Activated T-helper 1 cell treated with anti-CD3 and anti-CD28 coated beads, Interleukin-12 subunit alpha, Interleukin-12 subunit beta, Interleukin-2, Interleukin-4 antibody, amounts not matched to agents 30 ng/mL and 10 ng/mL and 1 ng/mL, durations not matched to agents 14 hours and 24 hours and 36 hours (primary cell): ENCODE measurements at places on chromosomes 3 and 15. TPM values are rescaled to one million over a fixed set of nuclear protein-coding genes. Genes with fewer than 3 reads are reported as not detected.

The HTD2 gene
- total RNA-seq = 11.5 and 13.6 TPM in 2 replicates

The TJP1 gene
- not detected in 2 replicates for total RNA-seq

The IQCF5 gene
- not detected in 2 replicates for total RNA-seq

The RBPMS2 gene
- total RNA-seq = 0.10 TPM in 1 of 2 replicates, not detected in the other

The CCDC39 gene
- not detected in 2 replicates for total RNA-seq

DNA sequence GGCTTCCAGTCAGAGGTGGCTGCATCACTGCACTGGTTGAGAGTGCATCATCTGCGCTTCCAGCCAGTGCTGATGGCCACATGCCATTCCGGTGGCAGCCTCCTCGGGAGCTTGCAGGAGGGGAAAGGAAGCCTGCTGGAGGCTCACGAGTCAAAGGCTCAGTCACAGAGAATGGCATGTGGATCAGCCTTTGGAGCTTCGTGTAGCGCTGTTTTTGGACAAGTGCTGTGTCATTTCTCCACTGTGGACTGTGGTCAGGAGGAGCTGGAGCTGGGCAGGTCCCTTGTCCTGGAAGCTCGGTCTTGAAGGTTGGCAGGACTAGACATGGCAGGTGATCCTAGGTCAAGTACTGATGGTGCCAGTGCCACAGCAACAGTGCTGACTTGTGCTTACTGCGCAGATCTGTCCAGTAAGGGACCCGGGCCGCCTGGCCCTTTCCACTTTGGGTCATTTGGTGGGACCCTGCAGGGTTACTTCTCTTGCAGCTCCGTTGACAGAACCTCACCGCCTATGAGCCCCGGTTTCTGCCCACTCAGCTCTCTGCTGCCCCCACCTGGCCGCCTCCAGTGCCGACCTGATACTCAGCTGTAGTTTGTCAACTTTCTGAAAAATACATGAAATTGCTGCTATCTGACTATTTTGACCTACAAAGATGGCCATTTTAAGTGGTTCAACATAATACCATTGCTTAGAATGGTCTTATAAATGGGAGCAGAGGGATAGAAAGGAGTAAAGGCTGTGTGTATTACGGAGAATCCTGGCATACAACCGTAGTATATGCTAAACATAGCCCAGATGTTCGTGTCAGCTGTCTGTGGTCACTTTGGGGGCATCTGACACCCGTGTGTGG, 27.6 kb upstream of the TRPM1 start:
- H3K27me3 ChIP-seq = peaks cover 11% of the 10 kb centered on the region
- H3K36me3 ChIP-seq = no peaks in the 10 kb centered on the region
- H3K4me1 ChIP-seq = peaks cover 14% of the 10 kb centered on the region
- H3K4me3 ChIP-seq = peak overlapping the region; percentile 11

DNA sequence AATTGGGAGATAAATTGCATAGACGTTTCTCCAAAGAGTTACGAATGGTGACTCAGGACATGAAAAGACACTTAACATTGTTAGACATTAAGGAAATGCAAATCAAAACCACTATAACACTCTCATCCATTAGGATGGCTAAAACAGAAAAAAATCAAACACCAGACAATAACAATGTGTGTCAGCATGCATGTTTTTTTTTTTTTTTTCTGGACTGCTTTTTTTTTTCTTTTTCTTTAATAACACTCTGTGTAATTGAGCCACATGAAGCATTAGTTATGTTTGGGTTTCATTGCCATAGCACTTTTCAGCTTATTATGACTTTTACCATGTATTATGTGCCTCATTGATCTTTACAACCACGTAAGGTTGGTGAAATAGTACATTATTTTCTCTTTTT, 95.0 kb downstream of the NFKBIZ start:
- H3K27ac ChIP-seq = no peak overlapping the region
- H3K4me1 ChIP-seq = peaks cover 42% of the 10 kb centered on the region
- H3K36me3 ChIP-seq = peaks cover 3% of the 10 kb centered on the region
- no peak for DNase-seq
- no peak overlapping the region for H3K4me3 ChIP-seq

DNA sequence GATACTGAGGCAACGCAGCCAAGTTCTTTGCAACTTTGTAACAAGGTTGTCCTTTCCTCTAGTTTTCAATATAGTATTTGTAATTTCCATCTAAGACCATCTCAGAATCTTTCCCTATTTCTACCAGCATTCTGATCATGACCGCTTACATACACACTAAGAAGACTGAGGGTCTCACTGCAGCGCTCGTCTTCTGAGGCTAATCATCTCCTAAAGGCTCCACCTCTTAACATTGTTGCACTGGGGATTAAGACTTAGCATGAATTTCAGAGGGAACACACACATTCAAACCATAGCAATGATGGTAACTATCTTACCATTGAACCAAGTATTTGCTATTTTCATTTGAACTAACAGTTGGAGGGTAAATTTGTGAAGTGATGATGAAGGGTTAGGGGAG, 463.3 kb upstream of the CCDC54 start:
- no peaks in the 10 kb centered on the region for H3K4me1 ChIP-seq
- no peak for DNase-seq
- peaks cover 3% of the 10 kb centered on the region for H3K27me3 ChIP-seq
- H3K27ac ChIP-seq = no peak overlapping the region

DNA sequence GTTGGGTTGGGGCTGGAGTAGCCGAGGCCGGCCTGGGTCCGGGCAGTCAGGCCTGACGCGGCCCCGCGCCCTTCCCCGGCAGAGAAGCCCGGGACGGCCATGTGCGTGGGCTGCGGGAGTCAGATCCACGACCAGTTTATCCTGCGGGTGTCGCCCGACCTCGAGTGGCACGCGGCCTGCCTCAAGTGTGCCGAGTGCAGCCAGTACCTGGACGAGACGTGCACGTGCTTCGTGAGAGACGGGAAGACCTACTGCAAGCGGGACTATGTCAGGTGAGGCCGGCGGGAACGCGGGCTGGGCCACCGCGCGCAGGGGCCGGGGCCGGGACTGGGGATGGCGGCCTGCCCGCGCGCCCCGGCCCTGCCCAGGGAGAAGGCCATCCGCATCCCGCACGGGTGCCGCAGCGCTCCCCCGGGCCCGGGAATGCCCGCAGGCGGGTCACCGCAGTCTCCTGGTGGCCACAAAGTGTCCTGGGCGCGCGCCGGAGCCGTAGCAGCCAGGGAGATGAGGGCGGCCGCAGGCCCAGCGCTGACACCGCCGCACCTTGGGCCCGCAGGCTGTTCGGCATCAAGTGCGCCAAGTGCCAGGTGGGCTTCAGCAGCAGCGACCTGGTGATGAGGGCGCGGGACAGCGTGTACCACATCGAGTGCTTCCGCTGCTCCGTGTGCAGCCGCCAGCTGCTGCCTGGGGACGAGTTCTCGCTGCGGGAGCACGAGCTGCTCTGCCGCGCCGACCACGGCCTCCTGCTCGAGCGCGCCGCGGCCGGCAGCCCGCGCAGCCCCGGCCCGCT, 1.3 kb downstream of the ISL2 start:
- H3K4me1 ChIP-seq = peaks cover 66% of the 10 kb centered on the region
- peak overlapping the region; percentile 81 for H3K27ac ChIP-seq
- H3K27me3 ChIP-seq = peaks cover 61% of the 10 kb centered on the region
- peaks cover 17% of the 10 kb centered on the region for H3K36me3 ChIP-seq
- H3K4me3 ChIP-seq = peak overlapping the region; percentile 92

GRCh38 chr3:114706591-114707232, 412.9 kb downstream of the TIGIT start:
- H3K36me3 ChIP-seq = no peaks in the 10 kb centered on the region
- peaks cover 8% of the 10 kb centered on the region for H3K4me1 ChIP-seq
- H3K4me3 ChIP-seq = no peak overlapping the region

DNA sequence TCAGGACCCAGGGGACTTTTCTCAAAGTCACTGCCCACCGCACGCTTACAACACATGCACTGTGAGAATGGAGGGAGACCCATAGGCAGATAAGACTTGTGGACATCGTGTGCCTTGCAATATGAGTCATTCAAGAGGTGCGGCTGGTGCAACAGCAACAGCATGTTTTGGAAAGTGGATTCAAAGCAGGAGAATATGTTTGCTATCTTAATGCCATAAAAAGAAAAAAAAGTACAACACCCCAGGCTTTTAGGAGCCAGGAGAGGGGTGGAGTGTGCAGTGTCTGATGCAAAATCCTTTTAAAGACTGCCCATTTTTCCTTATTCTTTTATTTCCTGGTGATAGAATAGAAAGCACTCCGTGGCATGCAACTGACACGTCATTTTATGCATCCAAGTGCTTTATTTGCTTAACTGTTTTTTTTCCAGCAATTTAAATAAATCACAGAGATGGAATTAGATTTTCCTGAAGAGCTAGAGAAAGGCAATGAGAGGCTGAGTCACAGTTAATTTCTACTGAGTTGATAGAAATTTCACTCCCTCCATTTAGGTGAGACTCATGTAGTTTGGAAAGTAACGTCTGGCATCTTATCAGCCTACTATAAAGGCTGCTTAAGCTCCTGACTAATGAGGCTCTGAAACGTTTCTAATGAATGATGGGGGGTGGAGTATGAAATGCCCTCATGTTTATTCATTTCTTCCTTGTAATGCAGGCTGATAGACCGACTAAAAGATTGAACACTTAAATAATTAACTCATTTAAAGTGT, 96.4 kb downstream of the NSUN3 start:
- H3K4me3 ChIP-seq = no peak overlapping the region
- H3K36me3 ChIP-seq = no peaks in the 10 kb centered on the region
- H3K27me3 ChIP-seq = peaks cover 7% of the 10 kb centered on the region
- no peaks in the 10 kb centered on the region for H3K4me1 ChIP-seq
- H3K27ac ChIP-seq = no peak overlapping the region
